ENCODE measurements at places on chromosomes 2 and 18.

DNA sequence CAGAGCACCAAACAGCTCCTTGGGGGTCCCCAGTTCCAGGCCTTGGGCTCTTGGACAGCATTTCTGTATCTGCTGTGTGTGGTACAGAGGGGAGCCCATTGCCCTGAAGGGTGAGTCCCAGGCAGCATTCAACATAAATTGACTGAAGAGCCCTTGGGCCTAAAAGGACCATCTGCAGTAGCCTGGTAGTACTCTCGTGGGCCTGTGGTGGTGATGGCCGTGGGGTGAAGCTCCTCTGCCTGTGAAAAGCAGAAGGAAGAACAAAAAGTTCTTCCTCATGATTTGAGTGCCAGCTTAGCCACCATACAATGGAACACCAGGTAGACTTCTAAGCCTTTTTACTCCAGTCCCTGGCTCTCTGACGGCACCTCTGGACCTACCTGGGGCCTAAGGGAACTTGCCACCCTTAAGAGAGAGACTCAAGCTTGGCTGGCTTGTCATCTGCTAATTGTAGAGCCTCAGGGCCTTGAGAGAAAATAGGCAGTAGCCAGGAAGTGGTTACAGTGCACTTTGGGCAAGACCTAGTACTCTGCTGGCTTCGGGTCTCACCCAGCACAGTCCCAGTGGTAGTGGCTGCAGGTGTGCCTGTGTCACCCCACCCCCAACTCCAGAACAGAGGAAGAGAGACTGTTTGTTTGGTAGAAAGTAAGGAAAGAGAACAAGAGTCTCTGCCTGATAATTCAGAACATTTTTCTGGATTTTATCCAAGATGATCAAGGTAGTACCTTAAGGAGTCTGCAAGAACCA lies 84.6 kb upstream of the CERS6 start:
- DNase-seq = no peak

GRCh38 chr2:201648-202433 lies 62.0 kb downstream of the SH3YL1 start:
- no peak for DNase-seq

GRCh38 chr2:182977463-182977862 lies 60.8 kb downstream of the NCKAP1 start:
- no peak for DNase-seq

DNA sequence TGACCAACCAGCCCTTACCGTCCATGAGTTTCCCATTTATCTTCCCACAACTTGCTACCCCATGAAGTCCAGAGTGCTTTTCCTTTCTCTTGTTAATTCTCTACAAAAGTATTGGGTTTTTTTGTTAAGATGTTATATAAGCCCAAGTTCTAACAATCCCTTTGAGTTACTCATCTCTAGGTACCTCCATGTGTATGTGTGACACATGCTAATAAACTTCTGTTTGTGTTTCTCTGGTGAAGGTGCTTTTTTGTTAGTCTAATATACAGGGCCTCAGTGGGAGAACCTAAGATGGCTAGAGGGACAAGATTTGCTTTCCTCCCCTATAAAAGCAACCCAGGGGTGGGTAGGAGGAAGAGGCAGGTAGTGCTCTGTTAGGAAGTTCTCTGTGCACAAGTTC lies 31.8 kb upstream of the RMDN2 start:
- DNase-seq = no peak

- DNase-seq = no peak
Observed at GRCh38 chr18:46574000-46574742, 82.8 kb downstream of the LOXHD1 start.

DNA sequence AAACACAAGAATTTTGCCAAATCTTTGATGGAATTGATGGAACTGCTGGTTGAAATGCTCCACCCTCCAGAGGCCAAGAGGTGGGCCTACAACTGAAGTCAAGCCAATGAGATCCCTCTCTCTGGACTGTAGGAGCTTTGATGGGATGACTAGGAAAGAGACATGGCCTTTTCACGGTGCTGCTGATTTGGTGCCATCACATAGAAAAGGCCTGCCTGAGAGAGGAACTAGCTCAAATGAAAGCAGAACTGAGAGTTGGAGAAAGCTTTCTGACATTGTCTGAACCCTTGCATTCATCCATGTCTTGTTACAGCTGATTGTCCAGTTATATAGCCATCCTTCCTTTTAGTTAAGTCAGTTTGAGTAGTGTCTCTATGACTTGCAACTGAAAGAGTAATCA lies 283.8 kb upstream of the LYPD1 start:
- no peak for DNase-seq

- DNase-seq = no peak
Observed at GRCh38 chr2:206225435-206226232, 48.8 kb upstream of the ZDBF2 start.

- DNase-seq = no peak
Observed at GRCh38 chr2:165508927-165509326, 39.4 kb downstream of the CSRNP3 start.

GRCh38 chr2:135786823-135787222 lies 45.2 kb downstream of the UBXN4 start:
- peak; percentile 94 for DNase-seq

GRCh38 chr2:1738646-1739302 lies 5.5 kb downstream of the PXDN start:
- no peak for DNase-seq

GRCh38 chr2:88733155-88733902 lies 41.9 kb downstream of the RPIA start:
- no peak for DNase-seq

DNA sequence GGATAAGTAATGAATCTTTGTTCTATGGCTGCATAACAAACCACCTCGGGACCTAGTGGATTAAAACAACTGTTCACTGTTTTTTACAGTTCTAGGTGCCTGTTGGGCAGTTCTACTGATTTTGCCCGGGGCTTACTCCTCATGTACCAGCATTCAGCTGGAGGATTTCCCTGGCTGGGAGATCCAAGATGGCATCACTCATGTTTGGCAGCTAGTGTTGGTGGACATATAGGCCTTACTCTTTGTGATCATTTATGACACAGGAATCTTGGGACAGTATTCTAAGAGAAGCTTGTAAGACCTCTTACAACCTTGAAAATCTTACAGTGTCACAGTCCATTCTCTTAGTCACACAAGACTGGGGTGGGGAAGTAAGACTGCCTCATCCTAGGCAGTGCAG lies 4.6 kb downstream of the MARCHF7 start:
- DNase-seq = no peak

DNA sequence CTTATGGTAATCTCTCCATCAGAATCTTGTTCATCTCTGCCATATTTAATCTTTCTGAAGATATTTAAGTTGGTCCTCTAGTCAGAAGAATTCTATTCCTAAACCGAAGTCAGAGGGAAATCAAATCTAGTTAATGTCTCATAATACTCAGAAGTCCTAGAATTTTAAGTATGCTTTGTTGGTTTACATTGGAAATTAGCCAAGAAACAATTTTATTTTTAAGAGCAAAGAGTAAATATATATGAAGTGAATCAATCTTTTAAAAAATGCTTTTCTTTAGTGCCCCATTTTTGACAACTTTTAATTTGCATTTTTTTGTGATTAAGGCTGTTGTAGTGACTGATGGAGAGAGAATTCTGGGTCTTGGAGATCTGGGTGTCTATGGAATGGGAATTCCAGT lies 38.1 kb downstream of the ME2 start:
- peak; percentile 38 for DNase-seq

DNA sequence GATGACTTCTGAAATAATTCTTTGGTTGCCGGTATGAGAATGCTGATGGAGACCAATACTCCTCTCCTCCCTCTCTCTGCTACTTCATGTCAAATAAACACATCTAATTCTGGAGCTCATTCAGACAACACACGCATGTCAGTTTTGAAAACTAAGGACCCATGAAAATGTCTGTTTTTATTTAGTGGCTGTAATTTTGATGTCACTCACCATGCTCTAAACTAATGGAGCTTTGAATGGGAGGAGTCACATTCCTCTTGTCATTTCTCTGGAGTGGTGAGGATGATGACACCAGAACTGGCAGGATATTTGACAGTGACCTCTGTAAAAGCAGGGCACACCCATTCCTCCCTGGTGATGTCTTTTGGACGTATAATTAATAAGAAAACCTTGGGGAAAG lies 163.0 kb downstream of the PHLPP1 start:
- DNase-seq = peak; percentile 46

- peak; percentile 65 for DNase-seq
Observed at GRCh38 chr2:217836901-217837491, 165.8 kb downstream of the TNS1 start.

DNA sequence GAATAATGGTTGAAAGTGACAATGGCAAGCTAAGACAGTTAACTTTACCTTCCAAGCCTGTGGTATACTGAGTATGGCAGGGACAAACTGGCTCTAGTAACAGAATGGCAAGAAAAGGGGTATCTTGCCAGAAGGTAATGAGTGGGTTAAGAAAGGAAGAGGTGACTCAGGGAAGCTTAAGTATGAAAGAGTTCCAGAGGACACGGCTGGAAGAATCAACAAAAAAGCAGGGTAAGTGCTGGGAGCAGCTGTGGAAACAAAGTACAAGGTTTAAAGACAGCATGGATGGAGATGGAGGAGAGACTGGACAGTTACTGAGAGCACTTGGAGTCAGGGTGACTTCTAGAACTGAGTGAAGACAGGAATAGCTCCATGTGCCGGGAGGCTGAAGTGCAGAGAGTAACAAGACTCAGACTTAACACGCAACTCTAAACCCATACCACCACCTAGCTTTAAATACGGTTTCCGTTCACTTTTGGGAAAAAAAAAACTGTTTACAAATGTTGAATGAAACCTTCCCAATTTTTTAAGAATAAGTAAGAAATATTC lies 69.0 kb downstream of the REV1 start:
- peak; percentile 35 for DNase-seq

DNA sequence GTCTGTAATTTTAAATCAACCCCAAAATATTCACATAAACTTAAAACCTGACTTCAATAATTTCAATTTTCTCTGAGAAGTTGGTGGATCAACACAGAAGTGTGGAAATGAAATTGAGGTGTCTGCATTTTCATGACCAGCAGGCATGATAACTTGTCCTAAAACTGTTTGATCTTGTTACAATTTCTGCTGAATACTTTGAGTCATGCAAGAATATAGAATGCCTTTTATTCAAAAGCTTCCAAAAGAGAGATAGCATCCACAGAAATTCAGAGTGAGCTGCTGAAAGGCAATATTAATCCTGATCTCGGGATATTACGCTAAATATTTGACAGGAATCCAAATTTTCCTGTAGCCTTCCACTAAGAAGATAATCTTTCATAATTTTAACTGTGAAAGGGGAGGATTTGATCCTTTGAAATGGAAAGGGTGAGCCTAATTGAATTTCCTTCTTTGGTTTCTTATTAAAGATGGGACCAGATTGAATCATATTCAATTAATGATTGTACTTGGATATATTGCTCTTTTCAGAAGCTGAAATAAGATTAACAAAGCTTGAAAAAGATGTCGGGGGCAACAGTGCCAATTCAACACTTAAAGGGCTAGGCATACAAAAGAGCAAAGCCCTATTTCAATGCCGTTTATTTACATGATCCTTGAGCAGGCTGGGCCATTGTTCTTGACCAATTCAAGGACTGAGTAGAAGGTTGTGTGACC lies 129.3 kb downstream of the NCKAP5 start:
- no peak for DNase-seq

GRCh38 chr2:101408925-101409324 lies 21.6 kb upstream of the CREG2 start:
- no peak for DNase-seq

- DNase-seq = no peak
Observed at GRCh38 chr2:47264143-47264542, 109.0 kb upstream of the STPG4 start.

GRCh38 chr18:47595831-47596501 lies 334.5 kb downstream of the SMAD2 start:
- DNase-seq = no peak

DNA sequence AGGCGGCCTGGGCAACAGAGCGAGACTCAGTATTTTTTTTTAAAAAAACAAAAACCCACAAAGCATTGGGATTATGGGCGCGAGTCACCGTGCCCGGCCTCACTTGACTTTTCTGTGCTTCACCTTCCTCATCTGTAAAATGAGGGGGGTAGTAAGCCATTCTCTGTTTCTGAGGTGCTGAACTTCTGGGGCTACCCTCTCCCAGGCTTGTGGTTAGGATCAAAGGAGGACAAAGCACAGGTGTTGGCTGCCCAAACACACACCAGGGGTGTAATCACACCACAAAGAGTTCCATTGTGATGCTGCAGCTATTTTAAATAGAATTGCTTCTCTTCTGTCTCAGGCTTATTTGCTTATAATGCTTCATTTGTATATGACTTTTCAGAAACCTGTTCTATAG lies 35.8 kb upstream of the INHBB start:
- DNase-seq = no peak

DNA sequence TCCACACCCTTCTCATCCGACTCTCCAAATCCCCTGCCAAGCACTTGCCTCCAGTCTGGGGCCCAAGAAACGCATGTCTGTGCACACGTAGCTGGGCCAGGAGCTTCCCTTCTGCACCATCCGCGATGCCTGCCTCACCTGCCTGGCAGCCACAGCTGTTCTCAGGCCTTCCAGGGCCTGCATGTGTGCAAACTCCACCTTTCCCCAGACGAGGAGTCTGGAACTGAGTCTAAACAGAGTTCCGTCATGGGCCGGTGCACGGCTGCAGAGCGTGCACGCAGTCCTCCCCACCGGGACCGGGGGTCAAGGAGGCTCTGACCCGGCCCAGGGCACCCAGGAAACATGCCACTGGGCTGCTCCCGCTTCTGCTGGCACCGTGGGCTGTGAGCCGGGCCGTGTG lies 66.8 kb upstream of the SALL3 start:
- DNase-seq = no peak

GRCh38 chr2:144605231-144605840 lies 85.4 kb upstream of the ZEB2 start:
- no peak for DNase-seq

DNA sequence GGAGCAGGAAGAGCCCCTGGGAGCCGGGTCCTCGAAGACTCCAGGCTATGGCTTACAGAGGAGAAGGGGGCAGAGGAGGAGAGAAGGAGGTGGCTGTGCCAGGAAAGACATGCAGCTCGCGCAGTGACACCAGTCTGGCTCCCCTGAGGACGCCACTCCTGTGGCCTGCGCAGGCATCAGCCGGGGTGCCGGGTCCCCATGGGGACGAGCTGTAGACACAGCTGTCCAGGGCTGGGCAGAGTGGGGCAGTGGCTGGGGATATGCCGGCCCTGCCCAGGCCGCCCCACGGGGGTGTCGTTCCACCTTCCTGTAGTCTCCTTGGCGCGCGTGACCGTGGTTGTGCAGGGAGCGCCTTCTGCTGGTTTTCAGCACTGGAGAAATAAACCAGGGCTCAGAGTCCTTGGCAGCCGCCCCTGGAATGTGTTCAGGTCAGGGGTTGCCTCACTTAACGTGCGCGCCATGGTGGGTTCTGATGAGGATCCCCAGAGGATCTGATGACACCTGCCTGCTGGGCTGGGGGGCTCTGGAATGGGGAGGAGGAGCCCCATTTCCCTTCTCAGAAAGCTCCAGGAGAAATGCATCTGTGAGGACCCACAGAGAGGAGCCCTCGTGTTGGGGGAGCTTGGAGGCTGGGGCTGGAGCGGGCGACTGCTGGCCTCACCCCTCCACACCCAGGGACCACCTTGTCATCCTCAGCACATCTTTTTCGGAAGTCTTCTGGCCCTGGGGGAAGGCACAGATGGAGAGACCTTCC lies 26.7 kb downstream of the RAMP1 start:
- no peak for DNase-seq

- peak; percentile 83 for DNase-seq
Observed at GRCh38 chr2:83900862-83901261, 558.2 kb downstream of the SUCLG1 start.
